ENCODE measurements at places on chromosomes 3 and 15.

DNA sequence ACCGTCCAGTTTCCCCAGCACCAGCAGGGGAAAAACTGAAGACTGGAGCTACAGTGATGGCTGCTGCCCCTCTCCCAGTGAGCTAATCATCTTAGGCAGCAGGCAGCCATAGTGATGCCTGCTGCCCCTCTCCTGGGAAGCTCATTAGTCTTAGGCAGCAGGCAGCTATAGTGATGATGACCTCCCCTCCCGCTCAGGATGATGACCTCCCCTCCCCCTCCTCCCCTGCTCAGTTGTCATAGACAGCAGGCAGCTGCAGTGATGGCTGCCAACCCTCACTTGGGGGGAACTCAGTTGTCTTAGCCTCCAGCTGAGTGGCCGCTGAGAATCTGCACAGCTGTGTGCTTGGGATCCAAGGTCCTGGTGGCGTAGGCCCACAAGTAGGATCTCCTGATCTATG, 80.9 kb upstream of the MANF start:
- no peaks in the 10 kb centered on the region for H3K27me3 ChIP-seq
- H3K4me3 ChIP-seq: no peak overlapping the region
- no peak overlapping the region for H3K27ac ChIP-seq
- DNase-seq: no peak
- no peaks in the 10 kb centered on the region for H3K36me3 ChIP-seq
- H3K4me1 ChIP-seq: no peaks in the 10 kb centered on the region

DNA sequence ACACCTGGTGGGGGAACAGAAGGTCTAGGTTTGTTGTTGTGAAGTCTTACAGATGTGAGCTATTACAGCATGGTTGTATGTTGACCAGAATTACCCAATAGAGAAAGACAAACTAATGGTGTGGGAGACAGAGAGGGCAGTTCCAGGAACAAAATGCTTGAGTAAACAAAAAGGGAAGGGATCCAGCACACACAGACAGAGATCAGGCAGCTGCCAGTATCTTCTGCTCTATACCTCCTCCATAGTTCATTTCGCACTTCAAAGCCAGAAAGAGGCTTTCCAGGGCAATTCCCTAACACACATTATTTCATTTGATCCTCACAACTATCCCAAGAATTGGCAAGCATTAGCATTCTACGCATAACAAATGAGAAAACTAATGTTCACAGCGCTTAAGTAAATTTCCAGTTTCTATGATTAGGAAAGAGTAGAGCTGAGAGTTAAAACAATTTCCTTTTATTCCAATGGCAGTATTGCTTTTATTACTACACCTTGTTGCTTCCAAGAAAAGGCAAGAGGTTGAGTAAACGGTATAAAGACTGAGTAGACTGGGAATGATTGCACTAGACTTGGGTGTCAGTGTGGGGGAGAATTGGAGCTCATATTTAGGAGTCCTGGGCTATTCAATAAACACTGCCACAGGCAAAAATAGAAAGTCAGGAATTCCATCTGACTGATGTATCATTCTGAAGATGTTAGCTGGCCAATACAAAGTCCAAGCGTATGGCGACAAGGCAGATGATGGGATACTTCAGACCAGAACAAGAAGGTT, 39.7 kb upstream of the ZNF280D start:
- H3K4me3 ChIP-seq: no peak overlapping the region
- peaks cover 5% of the 10 kb centered on the region for H3K4me1 ChIP-seq
- no peak for DNase-seq

DNA sequence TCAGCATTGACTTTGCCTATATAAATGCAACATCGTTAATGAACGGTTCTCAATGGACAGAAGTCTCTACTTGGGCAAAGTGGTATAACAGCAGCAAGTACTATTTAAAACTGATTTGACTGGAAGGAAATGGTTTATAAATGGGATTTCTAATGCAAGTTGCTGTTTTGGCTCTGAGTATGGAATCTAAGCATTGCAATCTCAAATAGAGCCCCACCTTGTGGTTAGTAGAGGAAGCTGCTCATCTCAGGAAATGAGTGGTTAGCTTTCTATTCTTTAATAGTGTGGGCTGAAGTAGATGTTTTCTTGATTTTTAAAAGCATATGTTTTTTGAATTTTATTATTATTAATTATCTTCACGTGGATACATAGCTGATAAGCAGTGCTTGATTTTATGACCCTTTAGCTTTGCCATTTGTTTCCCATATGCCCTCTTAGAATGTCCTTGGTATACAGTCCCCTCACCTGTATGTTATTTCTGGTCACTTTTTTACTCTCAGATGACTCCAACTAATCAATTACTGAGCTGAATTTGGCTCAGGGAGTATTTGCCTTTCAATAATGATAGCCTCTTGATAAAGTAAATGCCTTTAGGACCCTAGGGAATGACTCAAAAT, 67.1 kb downstream of the OXSM start:
- no peaks in the 10 kb centered on the region for H3K4me1 ChIP-seq
- no peak for DNase-seq
- H3K27ac ChIP-seq: no peak overlapping the region
- H3K4me3 ChIP-seq: no peak overlapping the region
- no peaks in the 10 kb centered on the region for H3K27me3 ChIP-seq
- H3K36me3 ChIP-seq: no peaks in the 10 kb centered on the region

DNA sequence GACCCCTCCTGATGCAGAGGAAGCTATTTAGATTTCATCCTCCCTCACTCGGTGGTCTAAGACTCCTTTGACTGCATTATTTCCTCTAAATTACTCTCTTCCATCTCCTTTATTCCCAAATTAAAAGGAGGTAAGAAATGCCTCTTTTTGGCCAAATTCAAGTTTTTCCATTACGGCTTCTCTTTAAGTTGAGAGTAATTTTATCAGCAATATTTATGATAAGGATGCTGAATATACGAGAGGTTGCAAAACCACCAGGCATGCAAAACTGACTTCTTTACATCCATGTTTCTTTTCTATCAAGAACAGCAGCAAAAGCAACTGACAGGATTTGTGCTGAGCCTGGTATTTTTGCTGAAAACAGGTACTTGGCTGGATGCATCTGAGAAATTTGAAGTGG, 262.0 kb upstream of the RARB start:
- H3K36me3 ChIP-seq: no peaks in the 10 kb centered on the region
- H3K27me3 ChIP-seq: no peaks in the 10 kb centered on the region
- DNase-seq: no peak

- no peak overlapping the region for H3K4me3 ChIP-seq
- DNase-seq: no peak
- peaks cover 40% of the 10 kb centered on the region for H3K4me1 ChIP-seq
- H3K36me3 ChIP-seq: no peaks in the 10 kb centered on the region
Observed at GRCh38 chr3:128198313-128198712, 45.0 kb downstream of the EEFSEC start.

GRCh38 chr3:115922681-115923347, 299.5 kb downstream of the GAP43 start:
- no peak overlapping the region for H3K4me3 ChIP-seq

DNA sequence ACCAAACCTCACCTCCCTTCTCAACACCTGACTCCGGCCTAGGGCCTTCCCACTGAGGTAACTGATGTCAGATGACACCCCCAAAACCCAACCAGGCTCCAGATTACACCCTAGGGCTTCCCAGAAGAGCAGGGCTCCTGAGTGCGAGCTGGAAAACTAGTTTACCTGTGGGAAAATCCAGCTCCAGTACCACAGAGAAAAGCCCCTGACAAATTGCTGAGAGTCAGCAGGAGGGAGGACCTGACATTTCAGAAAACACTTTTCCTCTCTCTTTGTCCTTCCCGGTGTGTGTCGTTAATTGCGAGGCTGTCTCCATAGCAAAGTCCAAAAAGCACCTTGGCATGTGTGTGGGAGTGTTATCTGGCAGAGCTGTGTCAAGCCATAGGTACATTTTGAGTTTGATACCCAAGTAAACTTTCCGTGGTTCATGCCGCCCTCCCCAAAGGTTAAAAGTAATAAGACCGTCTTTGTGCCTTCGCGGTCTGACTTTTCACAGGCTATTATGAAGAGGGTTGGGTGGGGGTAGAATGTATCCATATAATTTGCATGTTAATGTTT, 79.8 kb upstream of the FNDC3B start:
- H3K4me3 ChIP-seq: no peak overlapping the region
- H3K27me3 ChIP-seq: no peaks in the 10 kb centered on the region
- no peaks in the 10 kb centered on the region for H3K36me3 ChIP-seq
- H3K27ac ChIP-seq: no peak overlapping the region
- H3K4me1 ChIP-seq: no peaks in the 10 kb centered on the region

DNA sequence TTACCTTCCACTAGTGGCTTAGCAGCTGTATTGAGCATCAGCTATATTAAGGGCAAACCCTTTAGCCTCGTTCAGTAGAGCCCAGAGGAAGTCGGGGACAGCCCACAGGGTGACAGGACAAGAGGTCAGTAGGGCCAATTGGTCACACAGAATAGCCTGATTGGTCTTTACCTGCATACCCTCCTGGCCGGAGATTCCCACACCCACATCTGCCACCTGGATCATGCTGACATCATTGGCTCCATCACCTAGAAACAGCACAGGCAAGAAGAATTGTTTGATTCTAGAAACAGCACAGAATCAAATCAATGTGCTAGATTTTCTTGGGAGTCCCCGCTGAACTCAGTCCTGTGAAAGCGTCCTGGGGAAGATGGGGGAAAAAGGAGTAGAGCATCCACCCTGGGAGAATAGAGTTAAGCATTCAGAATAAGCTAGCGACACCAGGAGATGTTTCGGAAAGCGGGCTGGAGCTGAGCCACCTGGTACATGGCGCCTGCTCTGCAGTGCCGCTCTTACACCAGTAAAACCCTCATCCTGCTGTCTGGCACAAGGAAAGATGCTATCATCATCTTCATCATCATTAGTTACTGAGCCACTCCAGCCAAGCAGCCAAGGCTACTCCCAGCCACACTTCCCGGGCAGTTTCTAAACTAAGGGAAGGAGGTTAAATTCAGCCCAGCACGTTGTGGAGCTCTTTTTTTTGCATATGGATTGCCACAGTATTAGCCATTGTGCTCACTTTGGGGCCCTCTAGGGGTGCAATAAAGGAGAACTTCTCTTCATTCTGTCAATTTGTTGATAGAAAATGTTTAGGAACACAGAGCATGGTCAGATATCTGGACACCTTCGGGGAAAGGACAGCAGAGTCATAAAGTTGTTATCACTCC, 171.3 kb downstream of the ATP10A start:
- no peak for DNase-seq
- H3K4me3 ChIP-seq: no peak overlapping the region
- H3K27ac ChIP-seq: no peak overlapping the region
- peaks cover under 1% of the 10 kb centered on the region for H3K4me1 ChIP-seq

DNA sequence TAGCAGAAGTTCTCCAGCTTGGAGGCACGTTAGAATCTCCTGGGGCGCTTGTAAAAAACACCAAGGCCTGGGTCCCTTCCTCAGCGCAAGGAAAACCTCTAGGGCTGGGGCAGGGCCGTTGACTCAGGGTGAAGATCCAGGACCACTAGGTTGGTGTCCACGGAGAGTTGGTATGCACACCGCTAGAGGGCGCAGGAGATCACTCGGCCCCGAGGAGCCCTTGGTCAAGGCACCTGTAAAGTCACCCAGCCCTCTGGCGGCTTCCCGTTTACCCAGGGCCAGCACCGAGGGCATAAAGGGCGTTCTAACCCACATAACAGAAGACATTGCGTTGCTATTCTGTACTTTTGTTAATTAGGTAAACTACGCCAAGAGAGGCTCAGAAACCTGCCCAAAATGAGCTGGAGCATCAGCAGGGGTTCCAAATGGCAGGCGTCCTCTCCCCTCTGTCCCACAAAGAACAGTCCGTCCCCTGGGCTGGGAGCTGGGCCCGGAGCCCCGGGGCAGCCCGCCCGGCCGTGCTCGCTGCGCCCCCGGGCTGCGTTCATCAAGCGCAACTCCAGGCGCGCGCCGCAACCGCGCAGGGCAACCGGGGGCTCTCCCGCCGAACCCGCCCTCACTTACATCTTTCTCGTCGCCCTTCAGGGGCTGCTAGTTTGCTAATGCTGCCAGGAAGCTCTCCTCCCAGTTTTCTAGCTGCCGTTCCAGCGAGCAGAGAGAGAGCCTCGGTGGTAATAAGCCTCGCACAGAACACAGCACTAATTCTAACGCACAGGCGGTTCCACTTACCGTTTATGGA, 332.1 kb downstream of the ARRDC4 start:
- no peak overlapping the region for H3K27ac ChIP-seq
- peaks cover 88% of the 10 kb centered on the region for H3K27me3 ChIP-seq
- peak; percentile 20 for DNase-seq
- H3K4me3 ChIP-seq: peak overlapping the region; percentile 17
- H3K4me1 ChIP-seq: peaks cover 8% of the 10 kb centered on the region

DNA sequence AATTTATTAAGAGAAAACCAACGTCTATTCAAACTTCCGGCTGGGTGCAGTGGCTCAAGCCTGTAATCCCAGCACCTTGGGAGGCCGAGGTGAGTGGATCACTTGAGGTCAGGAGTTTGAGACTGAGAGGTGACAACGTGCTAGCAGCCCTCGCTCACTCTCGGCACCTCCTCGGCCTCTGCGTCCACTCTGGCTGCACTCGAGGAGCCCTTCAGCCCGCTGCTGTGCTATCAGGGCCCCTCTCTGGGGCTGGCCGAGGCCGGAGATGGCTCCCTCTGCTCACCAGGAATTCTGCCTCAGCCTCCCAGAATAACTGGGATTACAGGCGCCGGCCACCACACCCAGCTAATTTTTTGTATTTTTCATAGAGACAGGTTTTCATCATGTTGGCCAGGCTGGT, 58.7 kb downstream of the USF3 start:
- DNase-seq: no peak
- no peaks in the 10 kb centered on the region for H3K27me3 ChIP-seq
- H3K27ac ChIP-seq: no peak overlapping the region
- no peak overlapping the region for H3K4me3 ChIP-seq

GRCh38 chr3:59772416-59773408, 722.9 kb upstream of the CFAP20DC start:
- H3K4me1 ChIP-seq: no peaks in the 10 kb centered on the region
- H3K4me3 ChIP-seq: no peak overlapping the region
- H3K27me3 ChIP-seq: no peaks in the 10 kb centered on the region
- H3K36me3 ChIP-seq: no peaks in the 10 kb centered on the region
- no peak overlapping the region for H3K27ac ChIP-seq

GRCh38 chr3:49158103-49158709, 7.9 kb downstream of the CCDC71 start:
- H3K4me1 ChIP-seq: no peaks in the 10 kb centered on the region
- DNase-seq: no peak
- no peaks in the 10 kb centered on the region for H3K27me3 ChIP-seq
- H3K4me3 ChIP-seq: no peak overlapping the region
- H3K36me3 ChIP-seq: peaks cover 11% of the 10 kb centered on the region
- no peak overlapping the region for H3K27ac ChIP-seq

All from left ventricle myocardium inferior (tissue), 1 donor.